ENCODE measurements at places on chromosomes 3 and 15.

DNA sequence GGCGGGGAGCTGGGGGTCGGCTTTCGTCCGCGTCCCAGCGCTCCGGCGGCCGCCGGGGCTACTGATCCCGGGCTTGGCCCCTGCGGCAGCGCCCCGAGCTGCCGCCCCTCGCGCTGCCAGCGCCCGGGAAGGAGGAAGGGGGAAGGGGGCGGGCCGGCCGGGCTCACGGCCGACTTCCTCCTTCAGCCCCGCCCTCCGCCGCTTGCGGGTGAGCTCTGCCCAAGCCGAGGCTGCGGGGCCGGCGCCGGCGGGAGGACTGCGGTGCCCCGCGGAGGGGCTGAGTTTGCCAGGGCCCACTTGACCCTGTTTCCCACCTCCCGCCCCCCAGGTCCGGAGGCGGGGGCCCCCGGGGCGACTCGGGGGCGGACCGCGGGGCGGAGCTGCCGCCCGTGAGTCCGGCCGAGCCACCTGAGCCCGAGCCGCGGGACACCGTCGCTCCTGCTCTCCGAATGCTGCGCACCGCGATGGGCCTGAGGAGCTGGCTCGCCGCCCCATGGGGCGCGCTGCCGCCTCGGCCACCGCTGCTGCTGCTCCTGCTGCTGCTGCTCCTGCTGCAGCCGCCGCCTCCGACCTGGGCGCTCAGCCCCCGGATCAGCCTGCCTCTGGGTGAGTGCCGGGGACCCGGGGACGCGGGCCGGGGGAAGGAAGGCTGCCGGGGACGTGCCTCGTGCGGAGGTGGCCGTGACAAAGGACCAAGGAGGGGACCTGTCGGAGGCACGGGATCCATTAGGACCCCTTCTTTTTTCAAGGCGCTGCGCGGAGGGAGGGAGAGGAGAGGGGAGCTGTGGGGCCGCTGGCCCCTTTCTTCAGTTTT, at the start of gene SEMA4B:
Gene SEMA4B (plus strand): TSS at position 201 of the 814 bp plus-strand sequence. CDS start 249 bp downstream, at position 450.
- peak; percentile 29 for DNase-seq

DNA sequence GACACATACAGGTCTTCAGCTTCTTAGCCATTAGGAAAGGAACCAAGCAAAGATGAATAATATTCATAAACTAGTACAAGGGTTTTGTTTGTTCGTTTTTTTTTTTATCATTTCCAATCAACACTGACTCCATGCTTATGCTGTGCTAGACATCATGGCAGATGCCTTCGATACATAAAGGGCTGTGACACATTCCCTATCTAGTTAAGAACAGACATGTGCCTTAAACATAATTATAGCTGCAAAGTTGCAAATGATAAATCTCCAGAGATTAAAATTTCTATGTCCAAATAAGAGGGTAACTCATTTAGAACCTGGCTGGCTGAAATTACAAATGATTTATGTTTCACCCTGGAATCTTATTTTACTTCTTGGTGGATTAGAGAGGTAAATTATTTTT, 386.4 kb downstream of the LSAMP start:
- DNase-seq = no peak

GRCh38 chr3:128597900-128598299, 52.7 kb downstream of the RPN1 start:
- DNase-seq = no peak

GRCh38 chr15:90872486-90873184, 4.2 kb downstream of the FURIN start:
- no peak for DNase-seq

DNA sequence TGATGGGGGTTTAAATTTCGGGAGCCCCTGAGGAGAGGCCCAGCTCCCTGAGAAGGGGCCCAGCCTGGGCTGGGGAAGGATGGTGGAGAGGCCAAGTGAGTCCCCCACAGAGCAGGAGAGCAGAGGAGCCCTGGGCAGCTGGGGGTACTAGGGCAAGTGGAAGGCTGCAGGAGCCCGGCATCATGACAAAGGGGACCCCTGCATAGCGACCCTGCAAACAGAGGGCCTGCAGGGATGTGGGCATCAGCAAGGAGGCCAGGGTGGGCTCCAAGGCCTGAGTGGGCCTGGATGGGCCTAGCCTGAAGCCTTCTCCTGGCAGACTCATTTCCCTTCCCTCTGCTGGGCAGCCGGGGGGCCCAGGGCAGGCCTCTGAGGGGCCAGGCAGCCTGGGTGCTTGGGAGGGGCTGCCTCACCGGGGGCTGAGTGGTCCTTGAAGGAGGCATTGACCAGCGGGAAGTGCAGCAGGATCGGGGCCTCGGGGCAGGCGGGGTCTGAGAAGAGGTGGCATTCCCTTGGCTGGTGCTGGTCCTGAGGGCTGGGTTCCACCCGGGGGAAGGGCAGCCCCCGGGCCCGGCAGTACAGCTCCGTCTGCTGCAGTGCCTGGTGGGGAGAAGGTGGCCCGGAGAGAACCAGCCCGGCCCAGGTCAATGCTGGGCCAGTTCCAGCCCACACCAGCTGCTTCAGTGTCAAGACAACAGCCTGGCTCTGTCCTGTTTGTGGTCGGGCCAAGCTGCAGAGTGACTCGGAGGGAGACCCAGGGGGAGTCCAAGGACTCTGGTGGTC, 24.7 kb downstream of the PLA2G4D start:
- DNase-seq = no peak
